ENCODE measurements at places on chromosomes 2 and 18. TPM values are rescaled to one million over a fixed set of nuclear protein-coding genes. Genes with fewer than 3 reads are reported as not detected.

- no peak for DNase-seq
Measured at GRCh38 chr2:33321236-33321771, 155.1 kb upstream of the RASGRP3 start.

DNA sequence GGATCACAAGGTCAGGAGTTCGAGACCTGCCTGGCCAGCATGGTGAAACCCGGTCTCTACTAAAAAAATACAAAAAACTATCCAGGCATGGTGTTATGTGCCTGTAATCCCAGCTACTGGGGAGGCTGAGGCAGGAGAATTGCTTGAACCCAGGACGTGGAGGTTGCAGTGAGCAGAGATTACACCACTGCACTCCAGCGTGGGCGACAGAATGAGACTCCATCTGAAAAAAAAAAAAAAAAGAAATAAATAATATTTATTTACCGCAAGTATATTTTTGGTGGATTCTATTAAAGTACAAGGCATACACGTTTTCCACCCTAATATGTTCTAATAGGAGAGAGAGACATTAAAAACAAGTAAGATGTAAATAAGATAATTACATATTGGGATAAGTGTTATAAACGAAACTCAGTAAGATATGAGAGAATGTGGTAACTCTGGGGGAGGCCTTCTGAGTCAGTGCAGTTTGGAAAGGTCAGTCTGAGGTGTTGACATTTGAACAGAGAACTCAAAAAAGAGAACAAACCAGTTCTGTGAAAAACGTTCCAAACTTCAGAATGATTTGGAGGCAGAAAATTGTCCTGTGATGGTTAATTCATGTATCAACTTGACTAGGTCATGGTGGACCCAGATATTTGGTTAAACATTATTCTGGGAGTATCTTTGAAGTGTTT is 8.8 kb upstream of the POLI start:
- no peak for DNase-seq

GRCh38 chr2:198289811-198290210 is 485.4 kb downstream of the PLCL1 start:
- DNase-seq = no peak

- no peak for DNase-seq
Measured at GRCh38 chr2:112629823-112630222, 15.9 kb upstream of the SLC20A1 start.

Gene FSHR
- not detected for total RNA-seq

Gene LYPD6
- not detected for total RNA-seq

DNA sequence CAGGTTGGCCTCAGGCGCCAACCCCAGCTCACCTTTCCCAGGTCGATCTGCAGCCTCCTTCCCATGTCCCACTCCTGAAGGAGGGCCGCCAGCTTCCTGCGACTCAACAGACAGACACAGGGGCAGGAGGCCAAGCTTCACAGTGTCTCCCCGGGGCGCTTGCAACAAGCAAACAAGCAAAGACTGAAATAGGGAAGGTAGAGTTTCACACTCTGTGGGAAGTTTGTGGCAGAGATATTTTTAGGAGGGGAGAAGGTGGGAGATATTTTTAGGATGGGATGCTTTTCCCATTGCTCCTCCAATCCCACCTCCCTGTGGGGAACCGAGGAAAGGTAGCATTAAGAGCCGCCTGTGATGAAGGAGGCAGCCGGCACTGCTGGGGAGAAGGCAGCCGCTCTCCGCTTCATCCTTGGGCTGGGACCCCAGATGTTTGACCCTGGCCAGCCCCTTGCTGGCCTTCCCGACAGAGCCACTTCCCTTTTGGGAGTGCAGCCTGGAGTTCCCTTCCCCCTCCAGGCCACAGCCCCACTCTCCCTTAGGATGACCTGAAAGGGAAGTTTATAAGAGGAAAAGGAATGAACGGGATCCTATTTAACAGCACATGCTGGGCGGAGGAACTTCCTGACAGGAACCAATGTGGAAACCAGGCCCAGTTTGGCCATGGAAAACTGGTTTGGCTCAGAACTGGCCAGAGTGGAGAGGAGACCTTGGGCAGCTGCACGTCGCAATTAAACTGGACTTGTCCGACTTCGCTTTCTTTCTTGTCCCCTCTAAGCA is 142.2 kb upstream of the SMAD2 start:
- DNase-seq = no peak
